ENCODE measurements at places on chromosomes 5 and 9. TPM values are rescaled to one million over a fixed set of nuclear protein-coding genes. Genes with fewer than 3 reads are reported as not detected.

DNA sequence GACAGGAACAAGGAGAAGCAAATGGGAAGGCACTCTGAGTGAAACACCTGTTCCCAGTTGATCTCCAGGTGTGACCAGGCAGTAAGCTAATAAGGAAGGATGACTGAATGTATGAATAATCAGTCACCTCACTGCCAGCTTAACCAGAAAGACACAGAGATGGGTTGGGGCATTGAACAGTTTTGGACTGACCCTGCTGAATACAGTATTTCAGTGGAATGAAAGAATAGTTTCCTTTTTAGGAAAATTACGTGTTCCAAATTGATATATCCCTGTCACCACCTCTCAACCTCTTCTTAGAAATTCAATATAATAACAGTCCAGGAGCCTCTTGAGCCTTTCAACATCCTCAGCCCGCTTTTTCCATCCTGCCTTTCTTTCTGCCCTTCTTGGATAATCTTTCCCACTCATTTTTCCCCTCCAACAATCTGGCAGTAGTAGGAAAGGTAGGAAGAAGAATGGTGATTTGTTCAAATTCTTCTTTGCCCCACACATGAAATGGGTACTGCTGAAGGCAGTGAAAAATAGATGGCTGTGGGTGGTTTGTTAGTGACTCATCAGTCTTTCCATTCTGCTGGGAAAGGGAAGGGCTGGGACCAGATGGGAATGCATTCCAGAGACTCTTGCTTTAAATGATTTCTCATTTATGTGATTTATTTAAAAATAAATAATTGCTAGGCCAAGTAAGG, 117.9 kb downstream of the ZSWIM6 start:
- peak; percentile 95 for DNase-seq

DNA sequence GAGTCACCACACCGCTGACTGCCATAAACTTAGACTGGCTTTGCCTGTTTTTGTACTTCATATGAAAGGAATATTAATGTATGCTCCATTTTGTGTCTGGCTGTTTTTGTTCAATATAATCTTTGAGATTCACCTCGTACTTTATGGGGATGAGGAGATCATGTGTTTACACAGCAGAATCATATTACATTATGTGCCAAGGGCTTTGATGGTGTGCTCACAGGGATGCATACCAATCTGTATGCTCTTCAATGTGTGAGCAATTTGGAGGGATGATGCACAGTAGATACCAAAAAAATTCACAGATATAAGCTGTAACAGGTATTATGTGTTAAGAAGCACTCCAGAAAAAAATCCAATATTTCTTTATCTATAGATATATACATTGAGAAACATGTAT, 113.7 kb downstream of the GABRB2 start:
- no peak for DNase-seq

NEUROG1 gene
- total RNA-seq, result not detected

DNA sequence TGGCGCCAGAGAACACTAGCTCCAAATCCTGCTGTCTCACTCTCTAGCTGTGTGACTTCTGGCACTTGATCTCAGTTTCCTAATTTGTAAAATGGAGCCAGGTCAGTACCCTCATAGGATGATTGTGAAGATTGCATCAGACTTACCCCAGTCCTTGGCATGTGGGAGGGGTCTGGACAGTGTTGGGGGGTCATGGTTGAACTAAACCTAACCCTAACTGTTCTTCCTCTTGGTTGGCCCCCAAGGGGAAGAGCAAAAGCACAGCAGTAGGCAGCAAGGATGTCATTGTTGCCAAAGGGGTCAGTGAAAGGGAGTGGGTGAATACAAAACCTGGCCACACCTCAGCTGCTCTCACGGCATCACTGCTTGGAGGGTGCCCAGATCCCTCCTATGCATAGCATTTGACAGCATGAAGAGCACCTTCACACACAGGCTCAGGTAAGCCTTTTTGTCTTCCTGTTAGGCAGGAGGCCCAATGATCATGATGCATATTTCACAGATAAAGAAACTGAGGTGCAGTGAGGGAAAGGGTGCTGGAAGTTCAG, 15.7 kb upstream of the CXCL14 start:
- DNase-seq, result no peak

GRCh38 chr9:89655990-89656657, 51.3 kb downstream of the GADD45G start:
- no peak for DNase-seq

DNA sequence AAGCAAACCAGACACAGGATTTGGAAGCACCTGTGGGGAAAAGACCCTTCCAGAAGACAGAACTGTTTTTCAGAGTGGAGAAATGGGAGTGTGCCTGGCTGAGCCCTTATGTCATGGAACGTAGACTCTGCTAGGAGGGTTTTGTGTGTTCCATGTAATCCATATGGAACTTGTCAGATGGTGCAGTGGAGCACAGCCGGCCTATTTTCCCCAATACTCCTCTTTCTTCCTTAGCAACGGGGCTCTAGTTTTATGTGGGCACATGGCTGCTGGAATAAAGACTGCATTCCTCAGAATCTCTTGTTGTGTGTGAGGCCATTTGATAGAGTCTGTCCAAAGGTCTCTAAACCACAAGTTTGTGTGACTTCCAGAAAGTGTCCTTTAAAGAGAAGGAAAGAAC, 284.0 kb downstream of the DRD1 start:
- no peak for DNase-seq

DNA sequence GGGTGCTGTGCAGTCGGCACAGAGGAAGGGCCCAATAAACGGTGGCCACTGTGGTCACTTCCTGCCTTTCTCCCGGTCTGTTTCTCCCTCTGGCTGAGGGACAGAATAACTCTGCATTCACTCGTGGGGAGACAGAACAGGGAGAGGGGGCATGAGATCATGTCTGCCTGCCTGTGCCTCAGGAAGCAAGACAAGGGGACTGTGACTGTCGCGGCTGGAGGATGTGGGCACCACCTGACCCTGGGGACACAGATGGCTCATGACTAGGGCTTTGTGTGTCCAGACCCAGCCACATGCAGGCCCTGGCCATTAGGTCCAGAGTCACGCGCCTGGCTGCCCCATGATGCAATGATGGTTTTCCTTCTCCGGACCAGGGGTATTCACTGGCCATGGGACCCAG, 5.8 kb downstream of the TRUB2 start:
- DNase-seq, result no peak

- peak; percentile 93 for DNase-seq
Measured at GRCh38 chr5:80516826-80517225, 28.9 kb downstream of the FAM151B start.

DNA sequence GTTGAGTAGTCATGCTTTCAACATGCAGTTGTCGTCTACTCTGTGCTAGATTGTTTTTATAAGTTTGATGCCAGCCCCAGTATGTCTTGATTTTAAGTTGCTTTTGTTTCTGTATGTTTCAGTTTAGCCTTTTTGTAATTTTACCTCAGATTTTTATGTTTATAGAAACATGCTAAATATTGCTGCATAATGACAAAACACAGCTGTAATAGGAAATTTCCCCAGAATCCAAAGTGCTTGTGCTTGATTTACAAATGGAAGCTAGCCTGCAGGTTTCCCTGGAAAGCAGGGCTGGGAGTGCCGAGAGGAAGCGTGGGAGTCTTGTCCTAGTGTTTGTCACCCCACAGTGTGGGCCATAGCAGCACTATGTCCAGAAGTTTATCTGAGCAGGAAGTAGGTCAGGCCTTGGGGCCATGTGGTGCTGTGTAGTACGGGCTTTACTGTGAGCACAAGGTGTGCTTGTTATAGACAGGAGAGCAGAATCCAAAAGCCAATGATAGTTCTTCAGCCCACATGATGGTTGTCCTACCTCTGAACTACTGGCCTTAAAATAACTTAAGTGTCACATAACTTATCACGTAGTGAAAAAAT, 100.0 kb upstream of the NREP start:
- DNase-seq, result no peak

Measured in renal cortical epithelial cell (primary cell).